ENCODE measurements at places on chromosomes 2 and 18. TPM values are rescaled to one million over a fixed set of nuclear protein-coding genes. Genes with fewer than 3 reads are reported as not detected.
A peak's percentile ranks its signal among the peaks of the same experiment; 100 is the strongest.

DNA sequence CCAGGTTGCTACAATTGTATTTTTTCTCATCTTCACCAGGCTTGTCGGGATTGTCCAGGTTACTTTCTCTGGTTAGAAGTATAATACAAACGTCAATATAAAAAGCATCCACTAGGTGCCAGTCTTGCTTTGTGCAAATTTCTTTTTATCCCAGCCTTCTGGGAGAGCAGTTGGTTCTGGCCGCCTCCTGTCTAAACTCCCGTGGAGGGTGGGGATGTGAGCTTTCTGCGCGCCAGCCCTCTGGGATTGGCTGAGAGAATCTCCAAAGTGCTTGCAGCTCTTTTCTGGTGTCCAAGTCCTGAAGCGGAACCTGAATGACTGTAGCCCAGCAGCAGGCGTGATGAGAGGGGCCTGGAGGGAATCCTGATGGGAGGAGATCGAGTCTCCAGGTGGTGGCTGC lies 22.4 kb upstream of the TOGARAM2 start:
- DNase-seq, result peak; percentile 74

GRCh38 chr18:35042389-35043071 lies 1.3 kb downstream of the MAPRE2 start:
- no peak for DNase-seq

- DNase-seq, result no peak
Measured at GRCh38 chr18:55550471-55550870, 37.5 kb downstream of the TCF4 start.

- DNase-seq, result peak; percentile 58
Measured at GRCh38 chr18:55343396-55344073, 244.5 kb downstream of the TCF4 start.

Gene CTAGE1
- polyA plus RNA-seq, result not detected

- DNase-seq, result no peak
Measured at GRCh38 chr2:173075056-173075780, 428 bp upstream of the MAP3K20 start.

DNA sequence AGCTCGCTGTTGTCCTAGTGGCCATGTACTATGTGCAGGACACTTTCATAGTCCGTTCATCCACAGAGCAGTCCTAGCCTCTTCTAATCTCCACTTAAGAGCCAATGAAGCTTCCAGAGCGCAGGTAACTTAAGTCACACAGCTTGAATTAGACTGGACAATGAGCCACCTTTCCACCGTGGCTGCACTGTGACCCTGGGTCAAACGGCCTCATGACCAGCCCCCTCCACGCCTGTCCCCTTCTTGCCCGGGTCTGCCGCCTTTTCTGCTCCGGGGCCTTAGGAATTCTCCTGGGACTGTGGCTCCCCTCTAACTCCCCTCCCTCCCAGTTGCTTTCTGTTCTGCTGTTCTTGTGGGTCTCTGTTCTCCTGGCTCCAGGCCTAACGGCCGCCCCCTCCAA lies 8.4 kb upstream of the PRKCE start:
- DNase-seq, result peak; percentile 28

GRCh38 chr18:31048216-31048615 lies 5.7 kb upstream of the DSC3 start:
- no peak for DNase-seq

Gene SP140L
- 4.6 TPM for polyA plus RNA-seq

GRCh38 chr2:86383844-86384243 lies 46.4 kb upstream of the REEP1 start:
- no peak for DNase-seq

- no peak for DNase-seq
Measured at GRCh38 chr2:143903172-143903856, 616.6 kb downstream of the ZEB2 start.

Gene TSPYL6
- not detected for polyA plus RNA-seq

GRCh38 chr2:144402251-144402650 lies 117.7 kb downstream of the ZEB2 start:
- peak; percentile 83 for DNase-seq

DNA sequence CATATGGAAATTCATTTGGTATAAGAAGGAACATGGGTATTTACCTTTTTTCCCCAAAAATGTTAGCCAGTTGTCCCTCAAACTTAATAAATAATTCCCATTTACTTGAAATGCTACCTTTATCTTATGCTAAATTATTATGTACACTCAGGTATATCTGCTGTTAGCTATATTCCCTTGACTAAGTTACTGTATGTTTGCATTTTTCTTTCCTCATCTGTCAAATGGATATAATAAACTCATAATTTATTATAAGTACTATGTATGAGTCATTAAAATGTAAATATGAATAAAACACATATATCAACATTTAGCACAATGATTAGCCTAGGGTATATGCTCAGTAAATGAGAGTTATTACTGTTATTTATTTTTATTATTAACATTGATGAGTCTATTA lies 117.4 kb downstream of the PMS1 start:
- DNase-seq, result no peak

Gene EVX2
- polyA plus RNA-seq, result not detected

DNA sequence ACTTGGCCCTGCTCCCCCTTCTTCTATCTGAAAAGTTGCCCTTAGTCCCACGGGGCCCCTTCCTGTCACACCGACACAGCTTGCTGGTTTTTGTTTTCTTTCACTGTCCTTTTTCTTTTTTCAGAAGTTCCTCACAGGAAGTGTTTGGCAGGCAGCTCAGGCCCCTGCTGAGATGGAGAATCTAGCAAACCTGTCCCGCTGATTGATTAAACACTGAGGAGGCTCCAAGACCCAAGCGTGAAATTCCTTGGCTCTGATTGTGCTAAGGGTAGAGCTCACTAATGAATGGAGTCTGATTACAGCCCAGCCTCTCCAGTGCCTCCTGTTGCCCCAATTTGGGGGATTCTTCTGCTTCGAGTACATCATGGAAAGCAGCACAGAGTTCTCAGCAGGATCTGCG lies 365.9 kb upstream of the MEX3C start:
- no peak for DNase-seq

- DNase-seq, result no peak
Measured at GRCh38 chr2:200453853-200454534, 55.9 kb downstream of the KCTD18 start.

DNA sequence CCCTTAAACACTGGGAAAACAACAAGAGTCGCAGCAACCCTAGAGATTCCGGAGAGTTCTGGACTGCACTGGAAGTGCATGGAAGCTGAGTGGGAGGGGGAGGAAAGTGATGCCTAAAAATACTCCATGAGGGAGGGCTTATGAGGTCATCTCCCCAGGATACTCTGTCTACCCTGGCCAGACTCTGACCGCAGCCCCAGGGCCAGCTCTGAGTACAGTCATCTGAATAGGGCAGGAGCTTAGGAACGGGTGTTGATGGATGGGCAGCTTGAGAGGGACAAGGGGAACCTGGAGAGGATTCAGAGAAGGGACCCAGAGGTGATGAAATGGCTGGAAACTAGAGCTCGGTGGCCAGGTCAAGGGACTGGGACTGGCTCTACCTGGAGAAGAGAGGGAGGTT lies 79.3 kb upstream of the IGFBP5 start:
- no peak for DNase-seq

- peak; percentile 55 for DNase-seq
Measured at GRCh38 chr2:111946294-111947114, 48.1 kb downstream of the MERTK start.

Gene OTOS
- polyA plus RNA-seq, result 1.5 TPM

Gene SNORC
- 3.3 TPM for polyA plus RNA-seq
